Pulmonary artery endothelial cell (primary cell): ENCODE measurements at places on chromosomes 16 and 17.

DNA sequence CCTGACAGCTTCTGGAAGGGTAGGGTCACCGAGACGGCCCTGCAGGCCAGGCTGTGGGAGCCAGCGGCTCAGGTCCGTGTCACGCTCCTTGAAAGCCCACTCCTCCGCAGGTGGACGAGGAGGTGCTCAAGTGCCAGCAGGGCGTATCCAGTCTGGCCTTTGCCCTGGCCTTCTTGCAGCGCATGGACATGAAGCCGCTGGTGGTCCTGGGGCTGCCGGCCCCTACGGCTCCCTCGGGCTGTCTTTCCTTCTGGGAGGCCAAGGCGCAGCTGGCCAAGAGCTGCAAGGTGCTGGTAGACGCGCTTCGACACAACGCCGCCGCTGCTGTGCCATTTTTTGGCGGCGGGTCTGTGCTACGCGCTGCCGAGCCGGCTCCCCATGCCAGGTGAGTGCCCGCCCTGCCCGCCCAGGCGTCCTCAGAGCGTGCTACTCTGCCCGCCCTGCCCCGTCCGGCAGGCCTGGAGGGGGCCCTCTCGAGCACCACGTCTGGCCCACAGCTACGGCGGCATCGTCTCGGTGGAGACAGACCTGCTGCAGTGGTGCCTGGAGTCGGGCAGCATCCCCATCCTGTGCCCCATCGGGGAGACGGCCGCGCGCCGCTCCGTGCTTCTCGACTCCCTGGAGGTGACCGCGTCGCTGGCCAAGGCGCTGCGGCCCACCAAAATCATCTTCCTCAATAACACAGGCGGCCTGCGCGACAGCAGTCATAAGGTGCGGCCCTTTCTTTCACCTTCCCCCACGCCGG is 1.3 kb downstream of the NAGS start:
- no peak for DNase-seq

- no peak for DNase-seq
Observed at GRCh38 chr16:63415014-63415413, 1378.8 kb upstream of the CDH8 start.

GRCh38 chr16:88437367-88437964 is 15.6 kb upstream of the ZFPM1 start:
- no peak for DNase-seq

- no peak for DNase-seq
Observed at GRCh38 chr16:56999409-57000270, 10.3 kb downstream of the NLRC5 start.

GRCh38 chr16:12468552-12468951 is 335.1 kb downstream of the CPPED1 start:
- no peak for DNase-seq

DNA sequence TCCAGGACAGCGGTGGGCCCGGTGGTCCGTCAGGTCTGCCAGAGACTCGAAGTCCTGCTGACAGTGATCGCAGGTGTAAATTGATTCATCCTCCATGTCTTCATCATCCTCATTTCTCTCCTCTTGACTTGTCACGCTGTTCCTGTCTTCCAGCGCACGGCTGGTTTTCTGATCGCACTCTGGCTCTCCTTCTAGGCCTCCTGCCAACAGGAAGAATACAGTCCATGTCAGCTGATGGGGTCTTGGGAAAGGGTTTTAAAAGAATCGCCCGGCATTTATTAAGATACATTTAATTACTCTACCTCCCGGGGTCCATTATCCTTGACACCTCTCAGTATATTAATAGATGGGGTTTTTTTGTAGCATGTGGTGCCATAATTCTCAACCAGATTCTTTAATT is 125.1 kb downstream of the ZNF423 start:
- DNase-seq: no peak

DNA sequence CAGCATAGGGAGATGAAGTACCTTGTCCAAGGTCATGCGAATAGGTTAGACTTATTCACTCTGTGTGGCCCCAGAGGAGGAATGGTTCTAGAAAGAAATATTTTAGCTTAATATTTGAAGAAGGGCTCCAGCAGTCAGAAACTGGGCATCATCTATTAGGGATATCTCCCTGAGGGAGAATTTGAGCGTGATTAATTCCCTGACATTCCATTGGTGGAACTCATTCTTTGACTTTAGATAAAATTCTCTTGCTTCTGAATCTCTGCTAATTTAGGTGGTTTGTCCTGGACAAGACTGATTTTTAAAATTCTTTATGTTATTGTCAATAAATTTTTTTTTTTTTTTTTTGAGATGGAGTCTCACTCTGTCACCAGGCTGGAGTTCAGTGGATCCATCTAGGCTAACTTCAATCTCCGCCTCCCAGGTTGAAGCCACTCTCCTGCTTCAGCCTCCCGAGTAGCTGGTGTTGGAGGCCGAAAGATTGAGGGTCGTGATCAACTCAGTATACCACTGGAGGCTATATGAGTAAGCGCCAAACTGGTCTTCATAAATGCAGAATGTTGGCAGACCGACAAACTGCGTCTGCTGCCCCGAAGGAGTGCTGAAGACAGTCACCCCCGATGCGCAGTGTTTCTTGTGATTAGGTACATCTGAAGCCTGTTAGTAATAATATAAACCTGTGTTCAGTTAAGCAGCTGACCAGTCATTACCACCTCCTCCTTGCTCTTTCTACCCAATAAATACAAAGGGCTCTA is 267.9 kb upstream of the HSBP1 start:
- DNase-seq: no peak

GRCh38 chr16:73735954-73736353 is 560.7 kb upstream of the PSMD7 start:
- no peak for DNase-seq

GRCh38 chr17:7836596-7837407 is 2.8 kb downstream of the KDM6B start:
- peak; percentile 78 for DNase-seq

GRCh38 chr16:4272114-4272956 is 488 bp downstream of the TFAP4 start:
- no peak for DNase-seq

- no peak for DNase-seq
Observed at GRCh38 chr17:75777296-75777922, 7.2 kb upstream of the UNK start.

DNA sequence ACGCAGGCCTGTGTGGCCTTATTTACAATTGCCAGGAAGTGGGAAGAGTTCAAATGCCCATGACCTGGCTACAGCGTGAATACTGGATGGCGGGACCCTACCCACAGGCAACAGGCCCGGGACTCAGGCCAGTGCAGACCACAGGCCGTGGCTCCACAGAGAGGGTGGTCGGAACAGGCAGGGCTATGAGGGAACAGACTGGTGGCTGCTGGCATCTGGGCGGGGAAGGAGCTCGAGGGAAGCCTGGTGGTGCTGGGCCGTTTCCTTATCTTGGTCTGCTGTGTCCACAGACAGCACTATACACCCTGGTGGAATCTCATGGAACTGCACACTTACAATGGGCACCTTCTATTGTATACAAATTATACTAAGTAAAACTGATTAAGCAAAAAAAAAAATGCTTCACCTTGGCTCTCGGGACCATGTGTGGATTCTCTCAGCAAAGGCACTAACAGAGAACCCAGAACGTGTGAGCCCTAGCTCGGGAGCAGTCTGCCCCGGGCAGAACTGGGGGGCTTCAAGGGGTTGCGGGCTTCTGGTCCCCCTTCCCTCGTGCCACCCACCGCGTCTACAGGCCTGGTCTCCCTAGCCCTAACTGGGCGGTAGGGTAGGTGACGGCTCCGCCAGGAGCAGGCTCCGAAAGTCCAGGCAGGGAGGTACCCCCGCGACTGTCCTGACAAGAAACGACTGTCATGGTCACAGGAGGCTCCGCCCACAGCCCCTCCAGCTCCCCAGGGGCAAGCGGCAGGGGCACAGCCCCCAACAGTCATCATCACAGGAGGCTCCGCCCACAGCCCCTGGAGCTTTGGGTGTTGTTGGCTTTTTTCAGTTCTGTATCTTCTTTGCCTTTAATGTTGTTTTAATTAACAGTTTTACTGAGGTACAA is 21.8 kb downstream of the CEP131 start:
- peak; percentile 49 for DNase-seq

GRCh38 chr17:44177640-44178039 is 7.1 kb downstream of the ASB16 start:
- DNase-seq: no peak

DNA sequence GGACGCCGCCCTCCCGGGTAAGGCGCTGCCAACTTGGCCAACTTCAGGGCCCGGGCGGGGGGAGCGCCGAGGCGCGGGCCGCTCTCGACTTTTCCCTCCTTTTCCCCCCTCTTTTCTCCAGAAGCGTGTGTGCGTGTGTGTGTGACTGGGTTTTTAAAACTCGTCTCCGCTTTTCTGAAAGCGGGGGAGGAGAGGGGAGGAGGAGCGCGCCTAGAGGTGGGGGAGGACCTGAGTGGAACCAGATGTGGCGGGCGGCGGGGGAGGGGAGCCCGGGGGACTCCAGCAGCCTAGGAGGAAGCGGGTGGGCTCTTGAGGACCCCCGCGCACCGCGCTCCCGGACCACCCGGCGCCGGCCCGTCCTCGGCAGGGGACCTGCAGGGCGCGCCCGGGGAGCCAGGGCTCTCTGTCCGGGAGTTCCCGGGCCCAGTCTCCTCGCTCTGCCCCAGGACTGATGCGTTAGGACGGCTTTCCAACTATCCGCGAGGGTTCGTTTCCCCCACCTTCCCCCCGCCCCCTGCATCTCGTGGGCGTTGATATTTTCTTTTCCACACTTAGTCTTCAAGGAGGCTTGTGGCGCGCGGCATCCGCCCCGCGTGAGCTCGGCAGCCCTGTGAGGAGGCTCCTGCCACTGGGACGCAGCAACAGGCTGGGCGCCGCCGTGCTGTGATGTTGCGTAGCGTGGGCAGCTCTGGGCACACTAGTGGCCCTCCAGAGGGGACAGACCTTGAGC is 599 bp downstream of the MRC2 start:
- no peak for DNase-seq

DNA sequence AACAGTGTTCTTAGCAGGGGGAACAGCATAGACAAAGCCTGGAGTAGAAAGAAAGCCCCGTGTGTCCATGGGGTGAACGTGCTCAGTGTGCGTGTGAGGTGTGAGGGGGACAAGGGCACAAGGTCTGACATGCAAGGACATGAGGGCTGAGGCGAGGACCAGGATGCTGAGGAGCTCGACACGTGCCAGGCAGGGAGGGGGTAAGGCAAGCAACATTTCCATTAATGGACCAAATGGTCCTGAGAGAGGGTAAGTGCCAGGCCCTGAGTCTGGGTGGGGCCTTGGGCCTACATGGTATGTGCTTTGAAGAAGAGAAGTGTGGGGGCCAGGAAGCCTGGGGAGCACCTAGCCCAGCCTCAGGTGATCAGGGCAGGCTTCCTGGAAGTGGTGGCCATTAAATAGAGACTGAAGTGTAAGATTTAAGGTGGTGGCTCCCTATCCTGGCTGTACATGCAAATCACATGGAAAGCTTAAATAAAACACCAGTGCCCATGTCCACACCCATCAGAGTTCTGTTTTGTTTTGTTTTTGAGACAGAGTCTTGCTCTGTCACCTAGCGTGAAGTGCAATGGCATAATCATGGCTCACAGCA is 29.3 kb downstream of the ADCY7 start:
- DNase-seq: no peak

GRCh38 chr16:77183137-77183536 is 7.9 kb upstream of the MON1B start:
- no peak for DNase-seq

DNA sequence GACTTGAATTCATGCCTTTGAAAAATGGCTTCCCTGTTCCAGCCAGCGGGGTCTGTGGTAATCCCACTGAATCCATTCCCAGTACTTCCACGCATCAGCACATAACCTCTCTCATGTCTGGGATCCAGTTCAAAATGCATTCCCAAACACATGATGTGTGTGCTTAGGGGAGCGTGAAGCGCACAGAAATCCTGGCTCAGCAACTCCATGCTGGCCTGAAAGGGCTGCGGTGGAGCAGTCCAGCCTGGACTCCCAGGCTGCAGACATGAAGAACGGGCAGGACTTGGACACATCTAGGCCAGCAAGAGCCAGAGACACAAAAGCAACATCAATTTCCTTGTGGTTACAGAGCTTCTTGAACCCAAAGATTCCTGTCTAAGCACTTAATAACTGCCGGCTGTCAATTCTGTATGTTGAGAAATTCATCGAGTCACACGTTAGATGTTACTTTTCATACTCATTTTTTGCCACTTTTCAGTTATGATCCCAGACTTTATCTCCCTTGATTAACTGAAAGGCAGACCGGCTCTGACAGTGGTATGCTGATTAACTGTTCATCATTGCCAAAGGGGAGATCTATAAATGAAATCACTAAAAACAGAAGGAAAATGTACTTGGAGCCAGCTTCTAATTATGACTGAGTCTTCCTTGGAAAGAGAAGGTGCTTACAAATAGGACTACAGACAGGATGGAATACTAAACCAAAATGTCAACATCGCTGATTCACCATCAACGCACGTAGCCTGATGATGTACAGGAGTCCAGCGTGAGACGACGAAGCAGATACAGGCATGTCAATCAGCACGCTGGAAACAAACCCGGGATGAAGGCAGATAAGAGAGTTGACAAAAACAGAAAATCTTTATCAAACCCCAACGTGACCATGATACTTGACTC is 23.0 kb downstream of the NSMCE1 start:
- no peak for DNase-seq

DNA sequence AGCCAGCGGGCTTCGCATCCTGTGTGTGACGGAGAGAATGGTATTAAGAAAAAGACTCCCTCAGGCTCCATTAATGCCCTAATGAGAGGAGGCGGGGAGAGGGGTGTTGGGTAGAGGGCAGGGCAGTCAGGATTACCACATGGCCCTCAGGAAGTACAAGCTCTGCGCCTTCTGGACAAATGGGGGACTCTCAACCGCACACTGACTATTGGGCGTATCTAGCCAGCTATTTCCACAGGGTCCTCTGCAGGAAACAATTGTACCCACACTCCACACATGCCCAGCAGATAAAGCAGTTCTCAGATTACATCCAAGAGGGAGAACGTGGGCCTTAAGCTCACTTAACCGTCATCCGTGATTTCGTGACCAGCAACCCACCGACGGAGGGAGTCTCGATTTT is 14.7 kb downstream of the NXN start:
- DNase-seq: no peak

DNA sequence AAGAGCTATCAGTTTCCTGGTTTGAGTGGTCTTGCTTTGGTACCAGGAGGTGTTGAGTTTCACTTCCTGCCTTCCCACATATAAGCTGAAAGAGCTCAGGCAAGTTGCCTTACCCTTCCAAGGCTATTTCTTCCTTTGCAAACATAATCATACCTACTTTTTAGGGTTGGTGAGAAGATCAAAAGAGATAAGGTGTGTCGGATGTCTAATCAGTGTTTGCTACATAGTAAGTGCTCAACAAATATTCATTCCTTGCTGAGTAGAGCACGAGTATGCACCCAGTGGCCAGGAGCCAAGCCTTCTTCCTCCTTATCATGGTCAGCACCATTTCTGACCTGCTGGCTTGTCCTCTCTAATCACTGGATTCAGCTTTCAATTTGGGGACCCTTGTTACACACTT is 12.7 kb upstream of the TMEM98 start:
- no peak for DNase-seq

- DNase-seq: no peak
Observed at GRCh38 chr17:75834928-75835653, 9.1 kb downstream of the UNC13D start.

DNA sequence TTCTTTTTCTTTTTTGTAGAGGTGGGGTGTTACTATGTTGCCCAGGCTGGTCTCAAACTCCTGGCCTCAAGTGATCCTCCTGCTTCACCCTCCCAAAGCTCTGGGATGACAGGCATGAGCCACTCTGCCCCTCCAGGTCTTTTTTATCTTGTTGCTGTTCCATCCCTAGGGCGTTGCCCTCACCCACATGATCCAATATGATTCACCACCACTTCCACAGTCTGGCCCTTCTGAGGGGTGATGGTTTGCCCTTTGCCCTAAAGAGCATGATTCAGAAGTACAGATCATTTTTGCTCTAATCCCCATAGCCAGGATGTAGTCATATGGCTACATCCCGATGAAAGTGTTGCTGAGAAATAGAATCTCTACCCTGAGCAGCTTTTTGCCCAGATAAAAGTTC is 18.8 kb downstream of the STX4 start:
- DNase-seq: no peak
